ENCODE measurements at places on chromosomes 12 and 14.

GRCh38 chr12:40194846-40195245, 30.0 kb upstream of the LRRK2 start:
- no peak for DNase-seq

DNA sequence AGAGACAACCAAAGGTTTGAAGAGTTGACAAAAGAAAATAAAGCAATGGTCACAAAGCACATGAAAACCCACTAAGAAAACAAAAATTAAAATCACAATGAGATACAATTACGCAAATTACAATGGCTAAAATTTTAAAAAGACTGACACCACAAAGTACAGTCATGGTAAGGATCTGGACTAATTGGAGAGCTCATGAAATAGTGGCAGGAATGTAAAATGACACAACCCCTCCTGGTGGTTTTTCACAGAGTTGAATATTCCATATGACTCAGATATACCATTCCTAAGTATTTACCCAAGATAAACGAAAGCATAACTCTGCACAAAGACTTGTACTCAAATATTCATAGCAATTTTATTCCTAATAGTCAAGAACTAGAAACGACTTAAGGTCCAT, 65.9 kb downstream of the NOVA1 start:
- DNase-seq: no peak

DNA sequence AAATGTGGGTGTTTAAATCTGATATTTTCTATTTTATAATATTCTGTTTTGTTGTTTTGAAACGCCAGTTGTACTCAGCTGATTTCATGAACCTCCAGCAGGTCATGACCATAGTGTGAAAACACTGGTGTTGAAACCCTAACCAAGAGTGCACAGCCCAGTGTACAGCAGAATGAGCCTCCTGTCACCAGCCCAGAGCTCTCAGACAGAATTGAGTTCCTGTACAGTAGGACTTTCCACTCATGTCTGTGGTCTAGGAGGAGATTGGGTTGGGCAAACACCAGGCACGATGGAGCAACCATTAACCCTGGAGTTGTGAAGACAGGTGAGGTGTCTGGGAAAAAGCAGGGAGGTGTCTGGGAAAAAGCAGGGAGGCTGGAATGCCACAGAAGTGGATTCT, 908.8 kb downstream of the VRK1 start:
- DNase-seq: no peak

DNA sequence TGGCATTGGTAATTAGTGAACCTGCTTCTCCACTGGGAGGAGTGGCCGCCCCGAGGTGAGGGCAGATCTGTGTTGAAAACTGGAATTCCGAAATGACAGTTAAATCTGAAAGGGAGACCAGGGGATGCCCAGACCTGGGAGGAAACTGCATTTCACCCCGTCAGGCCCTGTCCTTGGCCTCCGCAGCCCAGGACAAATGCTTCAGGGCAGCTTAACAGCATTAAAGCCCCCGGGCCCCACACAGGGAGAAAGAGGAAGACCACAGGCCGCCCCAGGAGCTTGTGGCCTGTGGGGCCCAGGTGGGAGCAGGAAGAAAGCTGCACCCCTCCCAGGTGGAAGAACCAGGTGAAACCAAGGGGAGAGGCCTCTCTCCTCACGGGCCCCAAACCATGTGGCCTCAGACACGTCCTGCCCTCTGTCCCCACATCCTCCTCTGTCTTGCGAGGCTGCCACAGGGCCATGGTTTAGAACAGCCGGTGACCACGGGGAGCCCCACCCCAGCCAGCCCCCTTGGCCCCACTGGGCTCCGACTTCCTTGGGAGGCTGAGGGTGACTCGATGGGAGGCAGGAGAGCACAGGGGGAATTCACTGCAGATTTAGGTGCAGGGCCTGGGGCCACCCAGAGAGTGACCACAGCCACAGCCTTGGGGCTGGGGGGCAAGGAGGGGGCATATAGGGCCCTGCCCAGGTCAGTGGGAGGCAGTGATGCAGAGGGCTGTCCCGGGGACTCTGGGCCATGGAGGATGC, 265.4 kb downstream of the ADGRD1 start:
- DNase-seq: no peak

DNA sequence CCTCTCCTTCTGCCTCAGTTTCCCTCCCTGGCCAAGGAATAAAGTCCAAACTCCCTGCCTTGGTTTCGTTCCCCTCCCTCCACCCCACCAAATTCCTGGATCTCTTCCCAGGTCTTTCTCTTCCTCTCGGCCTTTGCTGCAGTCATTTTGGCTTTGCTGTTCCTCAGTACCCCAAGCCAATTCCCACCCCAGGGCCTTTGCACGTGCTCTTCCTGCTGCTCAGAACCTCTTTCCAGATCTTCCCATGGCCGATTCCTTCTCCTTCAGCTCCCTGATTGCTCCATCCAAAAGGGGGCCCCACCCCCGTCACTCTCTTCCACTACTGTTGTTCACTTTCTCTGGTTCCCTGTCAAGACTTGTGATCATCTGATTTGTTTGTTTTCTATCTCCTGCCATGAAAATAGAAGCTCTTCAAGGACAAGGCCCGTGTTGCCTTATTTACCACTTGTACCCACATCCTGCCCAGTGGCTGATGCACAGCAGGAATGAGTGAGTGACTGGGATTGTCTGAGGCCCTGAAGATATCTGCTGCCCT, 3.1 kb downstream of the HNF1A start:
- DNase-seq: no peak

GRCh38 chr12:39619660-39620433, at the start of gene ABCD2:
Gene ABCD2 (minus strand): TSS chr12:39619803. CDS start chr12:39619615, 188 bp downstream.
- peak; percentile 76 for DNase-seq

DNA sequence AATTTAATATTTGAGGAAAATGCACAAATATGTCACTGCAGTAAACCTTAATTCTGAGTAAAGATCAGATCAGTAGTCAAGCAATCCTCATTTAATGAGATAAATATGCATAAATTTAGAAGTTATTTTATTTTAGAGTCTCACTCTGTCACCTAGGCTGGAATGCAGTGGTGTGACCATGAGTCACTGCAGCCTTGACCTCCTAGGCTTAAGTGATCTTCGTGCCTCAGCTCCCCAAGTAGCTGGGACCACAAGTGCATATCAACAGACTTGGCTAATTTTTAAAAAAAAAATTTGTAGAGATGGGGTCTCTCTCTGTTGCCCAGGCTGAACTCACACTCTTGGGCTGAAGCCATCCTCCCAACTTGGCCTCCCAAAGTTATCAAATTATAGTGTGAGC, 41.3 kb downstream of the LMO3 start:
- no peak for DNase-seq

DNA sequence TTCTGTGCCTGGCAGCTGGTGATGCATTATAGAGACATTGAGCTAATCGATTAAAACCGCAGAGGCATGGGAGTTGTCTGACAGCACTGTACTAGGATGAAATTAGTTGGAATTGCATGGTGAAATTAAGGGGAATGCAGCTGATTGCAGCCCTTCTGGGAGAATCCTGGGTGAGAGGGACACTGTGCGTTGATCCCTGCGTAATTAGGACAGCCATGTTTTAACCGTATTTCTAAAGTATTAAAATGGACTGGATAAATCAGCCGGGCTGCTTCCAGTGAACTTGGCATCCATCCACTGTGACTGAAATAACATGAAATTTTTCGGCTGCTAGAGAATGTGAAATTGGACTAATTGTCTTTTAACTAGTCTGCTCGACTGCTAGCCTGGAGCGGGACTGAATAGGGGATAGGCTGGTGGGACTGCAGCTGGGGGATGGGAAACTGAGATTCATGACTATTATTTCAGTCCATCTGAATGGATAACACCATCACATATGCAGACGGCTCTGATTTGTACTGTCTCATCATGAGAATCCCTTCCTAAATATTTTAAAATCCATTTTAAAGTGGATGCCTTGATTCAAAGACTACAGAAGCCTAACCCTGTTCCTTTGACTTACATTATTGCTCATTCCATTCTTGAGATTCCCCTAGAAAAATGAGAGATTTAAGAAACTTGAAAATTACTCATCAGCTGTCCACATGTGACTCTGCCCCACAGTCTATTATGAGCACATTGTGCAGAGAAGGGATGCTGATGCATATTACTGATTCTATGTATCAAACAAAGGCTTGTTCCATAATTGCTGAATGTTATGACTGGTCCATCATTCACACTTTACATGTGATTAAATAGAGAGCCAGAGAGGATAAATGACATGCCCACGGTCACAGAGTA, 343.9 kb downstream of the NPAS3 start:
- no peak for DNase-seq

DNA sequence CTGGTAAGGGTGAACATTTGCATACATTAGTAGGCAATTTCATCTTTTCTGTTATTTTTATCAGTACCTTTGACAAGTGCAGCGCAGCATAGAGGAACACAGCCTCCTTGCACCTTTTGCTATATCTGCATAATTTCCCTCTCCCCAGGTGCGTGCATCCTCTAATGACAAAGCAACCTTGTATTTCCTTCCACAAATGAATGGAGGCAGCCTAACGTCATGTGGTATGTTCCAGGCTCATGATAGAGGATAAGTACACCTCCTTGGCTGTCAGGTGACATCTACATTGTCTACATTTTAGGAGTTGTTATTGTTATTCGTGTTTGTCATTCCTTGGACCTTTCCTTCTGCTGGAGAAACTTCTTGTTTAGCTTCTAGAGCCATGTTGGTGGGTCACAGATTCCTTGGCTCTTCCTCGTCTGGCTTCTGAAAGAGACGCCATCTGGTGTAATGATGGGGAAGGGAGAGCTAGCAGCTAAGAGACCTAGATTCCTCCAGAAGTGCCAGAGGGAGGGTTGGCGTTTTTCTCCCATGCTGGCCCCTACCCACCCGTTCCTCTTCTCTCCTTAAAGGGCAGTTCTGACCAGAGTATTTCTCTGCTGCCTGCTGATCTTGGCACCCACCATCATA, 37.0 kb downstream of the EVL start:
- no peak for DNase-seq

GRCh38 chr12:25553098-25553497, at the start of gene LMNTD1:
Gene LMNTD1 (minus strand): TSS chr12:25553283. CDS start chr12:25552959, 324 bp downstream.
- no peak for DNase-seq

GRCh38 chr12:15932971-15933370, 21.8 kb downstream of the DERA start:
- no peak for DNase-seq

DNA sequence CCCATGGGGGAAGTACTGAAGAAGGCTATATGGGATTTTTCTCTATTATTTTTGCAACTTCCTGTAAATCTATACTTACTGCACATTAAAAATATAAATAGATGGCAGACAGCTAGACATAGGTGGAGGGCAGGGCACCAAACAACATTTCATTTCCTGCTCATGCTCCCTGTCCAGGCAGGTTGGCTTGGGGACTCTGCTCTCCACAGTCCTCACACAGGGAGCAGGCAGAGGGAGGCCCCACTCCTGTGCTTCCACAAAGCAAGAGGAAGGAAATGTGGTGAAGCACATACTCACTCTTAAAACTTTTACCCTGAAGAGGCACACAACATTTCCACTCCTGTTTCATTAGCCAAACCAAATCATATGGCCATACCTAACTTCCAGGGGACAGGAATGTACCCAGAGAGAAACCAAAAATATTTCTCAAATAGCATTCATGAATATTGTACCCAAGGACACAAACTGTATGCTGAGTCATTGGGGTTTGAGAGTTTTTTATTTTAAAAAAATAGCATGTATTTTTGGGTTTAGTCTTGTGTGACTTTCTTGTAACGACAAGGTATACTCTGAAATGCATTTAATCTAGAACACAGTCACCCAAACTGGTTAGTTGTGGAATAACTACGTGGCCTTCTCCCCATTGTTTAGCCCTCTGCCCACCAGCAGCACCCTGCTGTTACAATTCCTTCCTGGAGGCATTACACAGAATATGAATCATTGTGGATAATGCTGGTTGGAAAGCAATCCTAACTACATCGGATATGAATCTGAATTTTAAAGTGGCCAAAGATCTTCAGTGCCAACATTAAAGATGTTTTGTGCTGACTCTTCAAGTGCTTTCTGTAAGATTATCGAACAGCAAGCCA, 40.9 kb downstream of the RTN1 start:
- no peak for DNase-seq

DNA sequence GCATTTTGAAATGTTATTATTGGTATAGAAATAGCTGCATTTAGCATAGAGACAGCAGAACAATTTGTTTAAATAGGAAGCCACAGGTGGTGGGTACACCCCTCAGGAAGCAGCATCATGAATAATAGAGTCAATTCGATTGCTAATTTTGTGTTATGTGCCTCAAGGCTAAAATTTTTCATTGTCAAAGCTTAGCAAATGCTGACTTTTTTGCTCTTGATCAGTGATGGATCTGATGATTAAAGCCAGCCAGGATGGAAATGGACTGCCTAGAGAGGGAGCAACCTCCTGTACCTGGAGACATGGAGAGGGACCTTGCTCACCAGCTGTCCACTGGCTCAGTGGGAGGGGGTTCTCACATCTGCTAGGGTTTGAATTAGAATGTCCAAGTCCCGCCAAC, 4.5 kb upstream of the KRT8 start:
- DNase-seq: no peak

- DNase-seq: no peak
Measured at GRCh38 chr12:110858848-110859247, 12.1 kb downstream of the CCDC63 start.

All from activated naive CD4-positive, alpha-beta T cell treated with Interleukin-2 at 50 U/mL for 16 hours (primary cell).